Fibroblast of pulmonary artery (primary cell): ENCODE measurements at places on chromosomes 1 and 21.

GRCh38 chr1:2248127-2248826 lies 20.2 kb downstream of the SKI start:
- no peak for DNase-seq

- peak; percentile 38 for DNase-seq
Observed at GRCh38 chr1:84877592-84877991, 15.4 kb downstream of the LPAR3 start.

DNA sequence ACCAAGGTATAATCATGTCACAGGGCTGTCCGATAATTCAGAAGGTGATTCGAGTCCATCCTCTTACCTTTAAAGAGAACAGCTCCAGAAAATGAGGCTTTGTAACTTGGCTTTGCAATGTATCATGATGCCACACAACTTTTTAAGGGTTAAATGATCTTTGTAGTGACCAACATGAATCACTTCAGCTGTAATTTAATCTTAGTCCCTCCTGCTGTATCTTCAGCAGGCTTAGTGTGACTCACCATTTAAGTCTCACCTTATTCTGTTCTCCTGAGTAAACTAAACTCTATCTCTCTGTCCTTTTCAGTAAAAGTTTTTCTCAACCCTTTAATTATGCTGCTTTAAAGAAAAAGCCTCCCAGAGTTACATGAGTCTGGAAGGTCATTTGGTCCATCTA lies 1.9 kb upstream of the HIVEP3 start:
- no peak for DNase-seq

- DNase-seq: no peak
Observed at GRCh38 chr21:33290441-33290840, 24.3 kb downstream of the IL10RB start.

DNA sequence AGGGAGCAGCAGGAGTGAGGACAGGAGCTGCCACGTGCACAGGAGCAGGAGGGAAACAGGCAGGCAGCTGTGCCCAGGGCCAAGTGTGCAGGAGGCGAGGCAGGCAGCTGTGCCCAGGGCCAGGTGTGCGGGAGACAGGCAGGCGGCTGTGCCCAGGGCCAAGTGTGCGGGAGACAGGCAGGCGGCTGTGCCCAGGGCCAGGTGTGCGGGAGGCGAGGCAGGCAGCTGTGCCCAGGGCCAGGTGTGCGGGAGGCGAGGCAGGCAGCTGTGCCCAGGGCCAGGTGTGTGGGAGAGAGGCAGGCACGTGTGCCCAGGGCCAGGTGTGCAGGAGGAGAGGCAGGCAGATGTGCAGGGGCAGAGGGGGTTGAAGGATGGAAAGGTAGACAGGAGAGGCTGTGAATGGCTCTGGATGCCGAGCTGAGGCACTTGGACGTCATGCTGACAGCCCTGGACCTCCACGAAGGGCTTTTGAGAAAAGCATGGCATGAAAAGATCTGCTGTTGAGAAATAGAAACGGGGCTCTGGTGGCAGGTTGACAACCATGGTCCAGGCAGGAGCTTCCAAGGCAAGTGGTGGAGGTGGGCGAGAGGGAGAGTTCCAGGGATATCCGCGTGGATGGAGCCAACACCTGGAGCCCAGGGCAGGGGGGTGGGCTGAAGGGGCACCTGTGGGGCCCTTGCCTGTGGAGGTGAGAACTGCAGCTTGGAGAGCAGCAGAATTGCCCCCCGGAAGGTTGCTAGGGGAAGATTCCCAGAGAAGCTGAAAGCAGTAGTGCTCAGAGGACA lies 19.1 kb upstream of the NPHP4 start:
- no peak for DNase-seq

DNA sequence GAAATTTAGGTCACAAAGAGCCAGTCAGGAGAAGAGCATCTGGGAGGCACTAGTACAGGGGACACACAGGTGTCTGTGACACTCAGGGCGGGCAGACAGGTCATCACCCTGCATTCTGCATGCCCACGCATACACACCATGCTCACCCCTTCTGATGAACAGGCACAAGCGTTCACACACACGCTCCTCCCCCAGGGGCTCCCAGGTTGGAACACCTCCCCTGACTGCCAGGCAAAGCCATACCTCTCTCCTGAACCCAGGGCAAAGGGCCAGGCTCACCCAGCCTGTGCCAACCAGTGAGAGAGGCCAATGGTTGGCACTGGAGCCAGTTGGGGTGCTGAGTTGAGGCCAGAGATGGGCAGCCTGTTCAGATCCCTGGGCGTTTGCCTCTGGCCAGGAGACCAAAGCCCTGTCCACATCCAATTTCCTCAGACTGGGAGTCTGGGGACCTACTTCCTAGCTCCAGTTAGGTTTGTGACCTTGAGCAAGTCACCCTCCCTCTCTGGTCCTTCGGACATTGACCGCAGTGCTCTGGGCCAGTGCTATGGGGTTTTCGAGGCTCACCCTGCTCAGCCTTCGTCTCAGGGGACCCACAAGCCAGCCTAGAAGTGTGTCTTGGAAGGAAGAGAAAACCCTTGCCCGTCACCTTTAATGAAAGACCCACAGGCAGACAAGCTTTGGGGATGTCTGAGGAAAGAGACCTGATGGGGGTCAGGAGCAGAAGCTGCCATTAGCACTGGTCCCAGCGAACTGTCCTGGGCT lies 5.8 kb upstream of the LAD1 start:
- no peak for DNase-seq
